Activated CD4-positive, alpha-beta T cell treated with anti-CD3 and anti-CD28 coated beads for 48 hours (primary cell): ENCODE measurements at places on chromosomes 4 and X.

DNA sequence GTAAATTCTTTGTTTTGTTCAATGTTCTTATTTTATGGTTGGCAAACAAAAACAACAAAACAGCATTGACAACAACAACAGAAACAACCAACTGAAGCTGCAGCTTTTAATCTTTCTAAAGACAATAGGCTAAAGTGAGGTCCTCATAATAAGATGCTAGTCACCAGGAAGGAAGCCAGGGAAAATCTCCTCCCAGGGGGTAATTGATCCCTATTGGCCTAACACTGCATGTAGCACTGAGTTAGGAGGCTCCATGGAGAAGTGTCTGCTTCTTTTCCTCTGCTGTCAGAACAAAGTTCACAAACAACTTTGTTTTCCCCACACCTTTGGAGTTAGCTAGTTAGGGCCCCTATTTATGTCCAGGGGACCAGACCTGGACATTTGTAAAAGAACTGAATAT is 4.7 kb upstream of the LRAT start:
- no peak for DNase-seq

- DNase-seq, result no peak
These were observed 23.8 kb upstream of the C4orf51 start for GRCh38 chr4:145656156-145656555.

GRCh38 chrX:114583646-114584374 is at the start of gene HTR2C:
Gene HTR2C (plus strand): TSS chrX:114584086. CDS start chrX:114726937, 142,851 bp downstream.
- DNase-seq, result no peak

GRCh38 chrX:68598841-68599240 is 48.6 kb upstream of the STARD8 start:
- DNase-seq, result no peak

GRCh38 chr4:94480362-94480951 is 28.7 kb downstream of the PDLIM5 start:
- DNase-seq, result no peak

DNA sequence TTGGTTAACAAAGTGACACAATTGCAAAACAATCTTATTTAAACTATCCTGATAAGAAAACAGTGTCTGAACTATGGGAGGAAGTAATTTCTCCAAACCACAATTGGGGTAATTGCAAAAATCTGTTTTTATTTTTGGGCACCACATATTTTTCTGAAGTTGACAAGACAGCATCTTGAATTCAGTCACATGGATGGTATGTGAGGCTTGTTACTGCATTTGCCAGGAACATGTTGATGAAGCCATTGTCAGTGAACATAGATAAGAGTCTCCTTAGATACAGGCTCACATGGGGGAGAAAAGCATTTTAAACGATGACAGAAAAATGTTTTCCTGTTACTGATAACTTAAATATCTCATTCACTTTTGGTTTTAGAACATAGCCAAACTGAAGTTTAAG is 5.5 kb upstream of the USP53 start:
- DNase-seq, result no peak

DNA sequence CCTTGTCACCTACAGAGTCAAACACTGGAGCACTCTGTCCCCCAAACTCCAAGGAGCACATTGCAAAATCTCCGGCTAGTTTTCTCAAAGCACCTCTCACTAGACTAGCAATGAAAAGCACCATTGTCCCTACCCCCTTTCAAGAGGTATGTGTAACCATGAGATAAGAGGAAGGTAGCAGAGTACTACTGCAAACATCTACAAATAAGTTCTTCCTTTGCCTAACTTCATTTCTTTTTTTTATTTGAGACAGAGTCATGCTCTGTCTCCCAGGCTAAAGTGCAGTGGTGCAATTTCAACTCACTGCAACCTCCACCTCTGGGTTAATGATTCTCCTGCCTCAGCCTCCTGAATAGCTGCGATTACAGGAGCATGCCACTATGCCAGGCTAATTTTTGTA is 17.7 kb downstream of the PPP4R3C start:
- no peak for DNase-seq

DNA sequence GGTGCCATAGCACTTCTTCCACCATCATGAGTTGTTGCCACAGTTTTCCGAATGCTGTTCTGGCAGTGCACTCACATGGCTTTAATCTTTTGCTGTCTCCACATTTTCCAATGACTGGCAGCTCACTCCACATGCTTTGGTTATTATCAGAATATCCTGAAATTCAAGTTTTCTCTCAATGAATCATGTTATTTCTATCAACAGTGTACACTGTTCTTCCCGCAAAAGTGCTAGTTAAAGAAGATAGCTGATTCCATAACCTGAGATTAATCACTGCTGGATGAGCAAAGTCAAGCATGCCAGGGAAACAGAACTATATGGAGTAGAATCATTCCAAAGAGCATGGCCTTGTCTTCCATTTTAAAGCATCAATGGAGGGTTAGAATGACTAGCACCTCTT is 14.6 kb upstream of the IL13RA2 start:
- no peak for DNase-seq

- DNase-seq, result no peak
These were observed 697 bp downstream of the SRPK3 start for GRCh38 chrX:153781428-153782047.

GRCh38 chr4:2810388-2810787 is 17.5 kb downstream of the SH3BP2 start:
- DNase-seq, result no peak

- no peak for DNase-seq
These were observed 80.5 kb upstream of the ADGRA3 start for GRCh38 chr4:22596409-22596808.

GRCh38 chrX:118254611-118255010 is 91.3 kb upstream of the WDR44 start:
- peak; percentile 53 for DNase-seq
